ENCODE measurements at places on chromosomes 12 and 14.

DNA sequence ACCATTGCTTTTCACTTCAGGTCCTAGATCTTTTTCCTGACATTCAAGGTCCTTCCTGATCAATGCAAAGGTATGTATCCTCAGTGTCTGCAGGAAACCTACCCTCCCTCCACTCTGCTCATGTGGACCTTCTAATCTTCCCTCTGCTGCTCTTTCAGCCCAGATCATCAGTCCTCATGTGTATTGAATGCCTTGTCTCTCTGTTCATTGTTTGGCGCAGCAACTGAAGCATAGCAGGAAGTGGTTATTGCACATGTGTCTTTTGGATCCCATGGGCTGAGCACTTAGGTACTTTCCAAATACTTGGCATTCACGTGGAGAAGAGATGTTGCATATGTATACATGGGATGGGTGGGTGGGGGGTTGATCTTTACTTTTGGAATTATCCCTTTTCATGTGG is 4.3 kb upstream of the NIN start:
- DNase-seq: no peak

GRCh38 chr12:116122628-116123027 is 154.9 kb downstream of the MED13L start:
- no peak for DNase-seq

DNA sequence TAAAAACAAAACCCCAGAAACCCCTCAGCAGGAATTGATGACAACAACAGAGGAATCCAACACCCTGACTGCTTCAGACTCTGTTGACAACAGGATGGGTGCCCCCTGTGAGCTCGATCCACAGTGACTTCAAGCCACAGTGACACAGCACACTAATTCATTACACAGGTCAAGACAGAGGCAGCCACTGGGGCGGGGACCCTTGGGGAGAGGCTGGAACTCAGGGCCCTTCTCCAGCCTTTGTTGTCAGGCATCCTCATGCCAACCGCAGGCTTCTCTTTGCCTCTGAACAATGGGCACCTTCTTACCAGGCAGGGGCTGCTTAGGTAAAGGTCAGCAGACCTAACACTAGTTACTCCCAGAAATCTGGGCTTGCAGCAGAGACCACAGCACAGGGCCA is 37.6 kb downstream of the ACADS start:
- no peak for DNase-seq

DNA sequence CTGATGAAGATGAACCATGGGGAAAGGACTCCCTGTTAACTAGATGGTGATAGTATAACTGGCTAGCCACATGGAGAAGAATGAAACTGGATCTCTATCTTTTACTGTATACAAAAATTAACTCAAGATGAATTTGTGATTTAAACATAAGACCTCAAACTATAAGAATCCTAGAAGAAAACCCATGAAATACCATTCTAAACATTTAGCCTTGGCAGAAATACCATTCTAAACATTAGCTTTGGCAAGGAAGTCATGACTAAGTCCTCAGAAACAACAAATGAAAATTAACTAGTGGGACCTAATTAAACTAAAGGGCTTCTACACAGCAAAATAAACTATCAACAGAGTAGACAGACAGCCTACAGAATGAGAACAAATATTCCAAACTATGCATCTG is 28.4 kb upstream of the NOVA1 start:
- no peak for DNase-seq

- no peak for DNase-seq
These were observed 6.2 kb upstream of the PLEKHH1 start for GRCh38 chr14:67526676-67527459.

DNA sequence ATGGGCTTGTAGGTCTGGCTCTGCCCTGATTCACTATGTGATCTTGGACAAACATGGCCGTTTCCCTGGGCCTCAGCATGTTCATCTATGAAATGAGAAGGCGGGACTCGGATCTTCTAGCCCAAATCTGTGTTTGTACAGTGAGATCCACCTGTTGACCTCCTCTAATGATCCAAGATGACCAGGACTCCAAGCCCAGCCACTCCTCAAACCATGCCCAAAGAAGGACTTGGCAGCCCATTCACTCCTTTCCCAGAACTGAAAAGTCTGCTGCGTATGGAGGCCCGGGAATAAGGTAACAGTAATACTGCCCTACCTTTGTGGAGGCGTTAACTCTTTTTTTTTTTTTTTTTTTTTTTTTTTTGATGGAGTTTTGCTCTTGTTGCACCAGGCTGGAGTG is 39.9 kb downstream of the APPL2 start:
- no peak for DNase-seq

DNA sequence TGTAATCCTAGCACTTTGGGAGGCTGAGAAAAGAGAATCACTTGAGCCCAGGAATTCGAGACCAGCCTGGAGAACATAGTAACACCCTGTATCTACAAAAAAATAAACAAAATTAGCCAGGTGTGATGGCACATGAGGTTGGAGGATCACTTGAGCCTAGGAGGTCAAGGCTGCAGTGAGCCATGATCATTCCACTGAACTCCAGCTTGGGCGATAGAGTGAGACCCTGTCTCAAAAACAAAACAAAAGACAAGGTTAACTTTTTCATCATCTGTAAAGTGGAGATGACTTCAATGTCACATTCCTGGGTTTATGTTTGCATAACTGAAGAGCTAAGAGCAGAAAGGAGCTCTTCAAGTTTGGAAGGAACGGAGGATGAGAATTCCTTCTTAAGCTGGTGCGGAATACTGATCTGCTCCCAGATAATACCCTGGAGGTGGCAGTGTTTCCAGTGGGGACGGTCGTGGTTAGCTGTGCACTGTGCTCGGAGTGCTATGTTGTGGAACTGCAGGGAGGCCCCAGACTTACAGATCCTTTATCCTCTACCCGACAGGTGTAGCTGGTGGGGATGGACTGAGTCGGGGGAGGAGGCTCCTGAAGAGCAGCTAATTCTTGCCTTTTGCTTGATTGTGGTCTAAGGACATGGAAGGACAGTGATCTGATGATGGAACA is 22.5 kb upstream of the BICD1 start:
- no peak for DNase-seq

- DNase-seq: no peak
These were observed 64.9 kb downstream of the FBXO33 start for GRCh38 chr14:39367387-39367751.

DNA sequence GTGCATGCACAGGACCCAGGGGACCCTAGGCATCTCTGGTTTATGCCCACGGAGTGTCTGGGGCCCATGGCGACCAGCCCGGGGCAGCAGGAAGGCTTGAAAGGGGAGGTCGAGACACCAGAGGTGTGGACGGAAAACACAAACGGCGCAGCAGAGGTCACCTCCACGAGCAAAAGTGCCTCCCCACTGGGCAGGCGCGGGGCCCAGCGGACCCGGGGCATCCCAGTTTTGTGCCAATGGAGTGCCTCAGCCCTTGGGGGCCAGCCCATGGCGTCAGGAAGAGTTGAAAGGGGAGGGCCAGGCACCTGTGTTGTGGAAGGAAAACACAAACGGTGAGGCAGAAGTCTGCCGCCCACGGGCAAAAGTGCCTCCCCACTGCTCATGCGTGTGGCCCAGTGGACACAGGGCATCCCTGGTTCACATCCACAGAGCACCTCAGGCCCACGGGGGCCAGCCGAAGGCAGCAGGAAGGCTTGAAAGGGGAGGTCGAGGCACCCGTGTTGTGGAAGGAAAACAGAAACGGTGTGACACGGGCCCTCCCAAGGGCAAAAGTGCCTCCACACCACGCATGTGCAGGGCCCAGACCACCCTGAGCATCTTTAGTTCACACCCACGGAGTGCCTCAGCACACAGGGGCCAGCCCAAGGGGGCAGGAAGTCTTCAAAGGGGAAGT is 378.8 kb downstream of the ALG10 start:
- DNase-seq: no peak

DNA sequence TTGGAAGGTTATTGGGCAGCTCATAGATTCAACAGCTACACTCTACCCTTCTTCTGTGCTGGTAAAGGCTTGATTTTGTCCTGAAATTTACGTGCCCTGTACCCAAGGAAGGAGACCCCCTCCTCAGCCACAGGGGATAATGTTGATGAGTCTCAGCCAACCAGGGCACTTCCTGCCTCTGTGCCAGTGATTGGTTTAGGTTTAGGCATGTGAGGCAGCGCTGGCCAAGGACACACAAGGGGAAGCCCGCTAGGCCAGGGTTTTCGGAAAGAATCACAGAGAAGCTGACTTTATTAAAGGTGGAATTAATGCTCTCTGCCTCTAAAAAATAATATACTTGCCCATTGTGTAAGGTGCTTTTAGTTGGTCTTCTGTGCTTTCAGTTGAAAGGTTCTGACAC is 15.4 kb upstream of the CTDSP2 start:
- no peak for DNase-seq

DNA sequence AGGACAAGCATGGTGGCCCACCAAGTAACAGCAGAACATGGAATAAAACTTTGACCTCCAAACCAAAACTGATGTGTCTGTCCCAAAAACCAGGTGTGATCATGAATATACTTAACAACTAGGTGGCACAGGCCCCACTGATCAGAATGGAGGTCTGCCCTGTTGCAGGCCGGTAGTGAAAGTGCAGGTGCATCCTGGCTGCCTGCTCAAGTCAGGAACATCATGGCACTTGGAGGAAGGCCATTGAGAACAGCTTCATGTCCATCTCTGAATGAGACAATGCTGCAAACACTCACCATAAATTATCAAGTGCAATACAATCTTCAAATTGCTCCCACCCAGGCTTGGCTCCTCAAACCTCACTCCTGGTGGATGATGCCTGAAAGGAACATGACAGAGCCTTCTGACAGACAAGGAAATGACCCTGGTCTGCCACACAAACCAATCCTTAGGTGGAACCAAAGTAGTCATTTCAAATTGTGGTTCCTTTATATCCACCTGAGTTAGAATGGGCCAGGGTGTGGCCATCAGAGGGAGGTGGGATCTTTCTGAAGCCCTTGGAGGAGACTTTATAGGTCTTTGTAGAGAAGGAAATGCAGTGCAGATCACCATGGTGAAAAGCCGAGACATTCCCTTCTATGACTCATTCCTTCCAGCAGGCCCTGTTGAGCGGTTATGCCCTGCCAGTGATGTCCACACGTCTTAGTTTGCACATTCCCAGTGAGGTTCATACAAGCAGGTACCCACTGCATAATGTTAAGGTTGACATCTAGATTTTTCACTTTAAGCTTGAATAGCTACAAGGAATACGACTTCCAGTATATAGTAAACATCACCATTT is 36.0 kb downstream of the EGLN3 start:
- DNase-seq: no peak

GRCh38 chr12:22740656-22741355 is 115.8 kb downstream of the ETNK1 start:
- no peak for DNase-seq

GRCh38 chr14:93727039-93727740 is 61.1 kb downstream of the PRIMA1 start:
- DNase-seq: no peak

DNA sequence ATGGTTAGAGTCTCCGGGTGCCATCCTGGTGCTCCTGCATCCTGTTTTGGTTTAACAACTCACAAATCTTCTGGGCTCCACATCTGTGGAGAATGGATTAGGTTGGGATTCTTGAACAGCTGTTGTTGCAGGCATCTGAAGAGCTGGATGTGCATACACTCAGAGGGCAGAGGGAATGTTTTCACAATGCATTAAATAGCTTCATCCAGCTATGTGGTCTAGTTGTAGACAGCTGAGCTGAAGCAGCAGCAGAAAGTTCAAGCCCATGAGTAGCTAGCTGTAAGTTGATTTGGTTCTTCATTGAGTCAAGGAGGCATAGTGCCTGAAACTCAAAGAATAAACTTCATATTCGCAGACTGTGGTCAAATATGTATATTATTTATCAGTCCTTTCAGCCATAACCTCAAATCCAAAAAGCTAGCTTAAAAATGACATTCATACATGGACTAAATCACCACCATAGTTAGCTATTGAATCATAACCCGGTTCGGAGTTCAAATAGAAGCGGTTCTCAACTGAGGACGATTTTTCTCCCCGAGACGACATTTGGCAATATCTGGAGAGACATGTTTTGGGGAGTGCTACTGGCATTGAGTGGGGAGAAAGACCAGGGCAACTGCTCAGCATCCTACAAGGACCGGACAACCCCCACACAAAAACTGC is 858 bp upstream of the ANKRD13A start:
- no peak for DNase-seq

GRCh38 chr14:96109596-96110355 is 70.6 kb downstream of the C14orf132 start:
- DNase-seq: no peak

GRCh38 chr12:64510667-64511066 is 58.7 kb downstream of the TBK1 start:
- DNase-seq: no peak
